Retinal pigment epithelial cell (primary cell): ENCODE measurements at places on chromosomes 12 and 14.
A peak's percentile ranks its signal among the peaks of the same experiment; 100 is the strongest.

GRCh38 chr12:120699553-120699952 is 10.7 kb upstream of the UNC119B start:
- DNase-seq, result no peak

- DNase-seq, result no peak
Measured at GRCh38 chr14:54366736-54367735, 29.8 kb upstream of the CDKN3 start.

- no peak for DNase-seq
Measured at GRCh38 chr12:16599081-16599480, 6.9 kb downstream of the LMO3 start.

- DNase-seq, result peak; percentile 25
Measured at GRCh38 chr14:36293824-36294223, 26.6 kb downstream of the MBIP start.

DNA sequence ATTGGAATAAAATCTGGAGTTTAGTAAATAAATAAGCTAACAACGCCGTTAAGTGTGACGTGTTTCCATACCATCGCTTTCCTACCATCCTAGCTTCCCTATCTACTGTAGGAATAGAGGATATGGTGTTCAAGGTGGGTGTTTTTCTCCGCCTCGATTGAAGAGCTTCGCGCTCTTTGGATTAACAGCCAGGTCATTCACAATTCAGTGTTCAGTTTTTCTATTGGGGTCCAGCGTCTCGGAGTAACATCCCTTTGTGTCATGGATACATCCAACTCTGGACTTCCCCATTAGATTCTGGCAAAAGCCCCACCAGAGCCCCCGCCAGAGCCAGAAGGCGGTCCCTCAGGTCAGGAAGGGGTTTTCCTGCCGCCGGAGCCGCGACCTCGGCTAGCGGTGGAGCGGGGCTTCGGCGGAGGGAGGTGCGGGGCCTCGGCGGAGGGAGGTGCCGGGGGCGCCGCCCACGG is 1.2 kb upstream of the SRGAP1 start:
- DNase-seq, result no peak

- no peak for DNase-seq
Measured at GRCh38 chr12:100159391-100160104, 16.9 kb upstream of the BLTP3B start.

GRCh38 chr12:1056390-1056789 is 65.4 kb downstream of the ERC1 start:
- DNase-seq, result no peak

- no peak for DNase-seq
Measured at GRCh38 chr12:60216226-60216625, 620.4 kb downstream of the SLC16A7 start.
